Activated CD4-positive, CD25-positive, alpha-beta regulatory T cell treated with anti-CD3 and anti-CD28 coated beads, Interleukin-2, amount 50 U/mL, for 72 hours (primary cell): ENCODE measurements at places on chromosomes 6 and 20.

- DNase-seq: no peak
These were observed 7.8 kb downstream of the PREX1 start for GRCh38 chr20:48819821-48820648.

- DNase-seq: no peak
These were observed 8.8 kb downstream of the C20orf202 start for GRCh38 chr20:1212023-1212422.

DNA sequence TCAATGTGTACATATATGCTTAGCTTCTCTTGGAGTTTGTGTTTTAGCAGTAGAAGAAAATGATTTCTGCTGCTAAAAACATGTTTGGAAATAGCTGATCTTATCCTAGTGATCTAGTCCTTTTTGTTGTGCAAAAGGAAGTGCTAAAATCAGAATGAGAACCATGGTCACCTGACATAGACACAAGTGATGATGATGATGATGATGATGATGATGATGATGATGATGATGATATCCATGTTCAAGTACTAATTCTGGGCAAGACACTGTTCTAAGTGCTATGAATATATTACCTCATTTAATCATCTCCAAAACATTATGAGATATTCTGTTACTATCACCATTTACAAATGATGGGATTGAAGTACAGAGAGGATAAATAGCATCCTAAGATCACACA lies 79.8 kb downstream of the ANKEF1 start:
- DNase-seq: no peak

GRCh38 chr6:47729457-47729856 lies 31.1 kb downstream of the ADGRF4 start:
- no peak for DNase-seq

GRCh38 chr6:168022488-168023321 lies 25.2 kb downstream of the KIF25 start:
- DNase-seq: no peak

DNA sequence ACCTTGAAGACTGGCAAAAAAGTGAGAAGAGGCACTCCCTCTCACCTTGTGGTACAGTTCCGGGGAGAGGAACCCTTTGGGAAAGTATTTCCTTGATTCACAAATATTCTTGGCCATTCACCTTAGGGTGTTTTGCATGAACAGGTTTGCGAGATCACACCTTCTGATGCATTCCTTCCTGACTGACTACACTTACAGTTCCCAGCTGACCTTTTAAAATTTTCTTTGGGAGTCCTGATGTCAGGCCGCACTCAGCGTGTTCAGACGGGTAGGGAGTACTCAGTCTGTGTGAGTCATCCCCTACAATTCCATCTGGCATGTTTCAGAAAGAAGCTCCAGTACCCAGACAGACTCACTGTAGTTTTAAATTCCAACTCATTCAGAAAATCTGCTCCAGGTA lies 1.7 kb downstream of the ADGRF4 start:
- no peak for DNase-seq

- no peak for DNase-seq
These were observed 1289.1 kb upstream of the ADGRB3 start for GRCh38 chr6:67345946-67346345.

DNA sequence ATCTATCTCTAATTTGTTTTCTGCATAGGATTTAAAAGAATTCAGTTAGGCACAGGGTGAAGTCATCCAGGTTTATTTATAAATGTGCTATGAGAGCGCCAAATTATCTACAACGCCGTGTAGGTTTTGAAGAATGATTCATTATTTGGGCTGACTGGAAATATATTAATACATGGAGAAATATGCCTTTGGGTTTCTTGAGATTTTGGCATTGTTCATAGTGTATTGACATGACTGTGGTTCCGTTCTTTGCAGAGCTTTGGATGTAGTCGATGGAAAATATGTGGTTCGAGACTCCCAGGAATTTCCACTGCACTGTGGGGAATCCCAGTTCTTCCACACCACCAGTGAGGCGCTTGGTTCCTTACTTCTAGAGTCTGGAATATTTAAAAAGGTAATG lies 90.9 kb downstream of the CRYBG1 start:
- DNase-seq: no peak

DNA sequence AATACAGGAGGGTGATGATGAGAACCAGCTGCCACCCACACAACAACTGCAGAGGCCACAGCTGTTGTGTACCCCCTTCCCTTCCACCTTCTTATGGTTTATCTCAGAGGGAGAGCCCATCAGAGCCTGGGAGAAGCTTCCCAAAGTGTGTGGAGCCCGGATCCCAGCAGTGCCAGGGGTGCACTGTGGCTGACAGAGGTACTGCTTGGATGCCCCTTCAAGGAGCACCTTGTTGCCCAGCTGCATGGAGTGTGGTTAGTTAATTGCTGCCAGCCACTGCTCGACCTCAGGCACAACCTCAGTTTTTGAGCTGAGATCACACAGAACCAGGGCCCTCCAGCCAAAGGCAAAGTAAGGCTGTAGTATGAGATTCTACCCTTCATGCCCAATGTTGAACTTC lies 13.0 kb downstream of the PI3 start:
- no peak for DNase-seq

DNA sequence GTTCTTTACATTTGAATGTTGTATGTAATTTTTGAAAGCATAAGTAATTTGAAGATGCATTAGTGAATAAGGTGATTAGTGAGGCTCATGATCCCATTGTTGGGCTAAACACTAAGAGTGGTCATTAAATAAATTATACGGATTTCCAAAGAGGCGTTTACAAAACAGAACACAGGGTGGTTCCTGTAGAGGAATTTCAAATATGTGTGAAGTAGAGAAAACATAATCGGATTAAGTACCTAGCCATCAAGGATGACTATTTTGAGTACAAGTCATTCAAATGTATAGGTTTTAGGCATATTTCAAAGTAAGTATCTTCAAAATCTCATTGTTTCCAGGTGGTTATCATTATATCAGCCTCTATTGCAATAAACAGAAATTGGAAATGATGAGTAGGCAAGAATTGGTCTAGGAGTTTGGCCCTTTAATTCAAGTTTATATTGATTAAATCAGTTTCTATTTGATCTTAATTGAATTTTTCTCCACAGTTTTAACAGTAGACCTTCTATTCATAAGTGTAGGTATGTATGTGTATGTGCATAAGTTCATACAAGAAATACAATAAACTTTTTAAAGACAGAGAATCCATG lies 94.8 kb downstream of the MYLK4 start:
- no peak for DNase-seq

DNA sequence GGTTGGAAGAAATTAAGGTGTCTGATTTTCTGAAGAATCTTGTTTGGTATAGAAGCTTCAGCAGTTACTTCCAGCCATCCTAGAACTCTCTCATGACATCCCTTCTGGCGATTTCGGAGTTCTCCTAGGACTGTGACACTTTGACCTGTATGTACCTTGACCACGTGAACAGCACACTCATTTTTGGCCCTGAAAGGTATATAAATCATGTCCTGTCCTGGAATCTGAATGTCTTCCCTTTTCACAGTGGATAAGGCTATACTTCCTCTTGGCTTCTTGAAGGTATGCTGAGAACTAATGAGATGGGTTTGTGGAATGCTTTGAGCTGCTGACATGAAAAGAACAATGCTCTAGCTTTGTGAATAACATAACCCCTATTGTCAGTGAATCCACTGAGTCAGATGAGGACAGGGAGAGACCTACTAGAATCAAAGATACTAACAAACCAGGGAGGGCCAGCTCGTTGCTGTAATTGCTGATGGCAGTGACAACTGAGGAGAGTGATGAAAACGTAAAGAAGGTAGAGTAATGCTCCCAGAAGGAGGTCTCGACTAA lies 6.0 kb upstream of the ZDHHC14 start:
- DNase-seq: no peak

GRCh38 chr6:49384904-49385303 lies 78.1 kb downstream of the MMUT start:
- DNase-seq: no peak

DNA sequence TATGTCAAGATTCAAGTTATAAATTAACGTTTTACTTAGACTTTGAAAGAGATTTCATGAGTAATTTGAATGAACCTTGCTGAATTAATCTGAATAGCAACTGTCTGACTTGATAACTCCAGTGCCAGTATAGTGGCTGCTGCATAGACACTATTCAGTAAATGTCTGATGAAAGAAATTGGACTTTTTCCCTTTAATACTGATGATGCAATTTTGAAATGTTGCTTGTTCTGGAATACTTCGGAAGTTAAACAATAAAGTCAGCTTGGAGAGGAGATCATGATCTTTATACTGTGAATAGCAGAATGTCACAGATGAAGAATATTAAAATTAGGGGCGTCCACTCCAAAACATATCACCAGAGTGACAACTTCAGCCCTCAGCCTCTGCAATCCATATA lies 3.6 kb upstream of the PGBD1 start:
- no peak for DNase-seq

DNA sequence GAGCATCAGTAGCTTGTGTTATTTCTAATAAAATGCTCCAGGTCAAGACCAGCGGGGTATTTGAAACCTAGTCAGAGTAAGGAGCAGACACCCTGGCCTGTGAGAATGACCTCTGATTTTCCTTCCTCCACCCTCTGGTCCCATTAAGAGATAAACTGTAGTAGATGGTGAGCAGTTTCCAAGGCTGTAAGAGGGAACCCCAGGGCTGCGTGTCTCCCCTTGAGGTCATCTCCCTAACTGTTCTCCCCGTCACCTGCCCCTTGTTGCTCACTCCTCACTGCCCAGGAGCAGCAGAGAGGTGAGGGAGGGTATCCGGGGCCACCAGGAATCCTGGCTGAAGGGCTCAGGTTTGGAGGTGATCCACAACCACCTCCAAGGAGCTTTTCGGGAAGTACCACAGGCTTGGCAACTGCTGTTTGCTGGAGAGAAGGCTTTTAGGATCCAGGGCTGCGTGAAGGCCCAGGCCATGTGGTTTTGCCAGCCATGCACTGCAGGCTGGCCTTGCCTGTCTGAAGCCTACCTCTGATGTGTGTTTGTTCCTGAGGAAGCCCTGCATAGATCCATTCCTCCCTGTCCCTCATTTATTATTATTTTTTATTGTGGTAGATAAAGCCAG lies 62.5 kb downstream of the RREB1 start:
- DNase-seq: no peak

GRCh38 chr20:45611054-45611453 lies 18.5 kb upstream of the WFDC10A start:
- DNase-seq: no peak

DNA sequence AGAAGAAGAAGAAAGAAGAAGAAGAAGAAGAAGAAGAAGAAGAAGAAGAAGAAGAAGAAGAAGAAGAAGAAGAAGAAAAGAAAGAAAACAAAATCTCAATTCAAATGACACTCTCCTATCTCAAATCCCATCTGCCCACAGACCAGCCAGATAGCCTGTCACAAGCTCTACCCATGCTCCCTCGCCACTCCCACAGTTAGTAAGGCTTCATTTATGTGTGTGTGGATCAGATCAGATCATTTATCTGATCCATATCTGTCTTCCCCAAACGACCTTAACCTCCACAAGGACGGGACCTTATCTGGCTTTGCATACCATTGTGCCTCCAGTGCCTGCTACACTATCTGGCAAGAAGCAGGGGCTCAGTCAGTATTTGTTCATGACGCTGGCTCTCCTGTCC lies 81.9 kb upstream of the RREB1 start:
- no peak for DNase-seq

- DNase-seq: no peak
These were observed 269.8 kb downstream of the HACE1 start for GRCh38 chr6:104589940-104590339.

DNA sequence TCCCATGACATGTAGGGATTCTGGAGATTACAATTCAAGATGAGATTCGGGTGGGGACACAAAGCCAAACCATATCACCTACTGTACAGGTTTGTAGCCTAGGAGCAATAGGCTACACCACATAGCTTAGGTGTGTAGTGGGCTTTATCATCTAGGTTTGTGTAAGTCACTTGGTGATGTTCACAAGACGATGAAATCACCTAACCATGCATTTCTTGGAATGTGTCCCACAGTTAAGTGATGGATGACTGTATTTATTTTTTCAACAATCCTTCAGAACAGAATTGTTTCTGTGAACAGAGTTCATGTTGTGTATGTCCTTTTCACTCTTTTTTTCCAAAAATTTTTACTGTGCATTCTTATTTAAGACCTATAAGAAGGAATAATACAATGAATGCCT lies 76.1 kb downstream of the DTD1 start:
- DNase-seq: no peak

- no peak for DNase-seq
These were observed 144.8 kb upstream of the CEP162 start for GRCh38 chr6:84372290-84372689.

DNA sequence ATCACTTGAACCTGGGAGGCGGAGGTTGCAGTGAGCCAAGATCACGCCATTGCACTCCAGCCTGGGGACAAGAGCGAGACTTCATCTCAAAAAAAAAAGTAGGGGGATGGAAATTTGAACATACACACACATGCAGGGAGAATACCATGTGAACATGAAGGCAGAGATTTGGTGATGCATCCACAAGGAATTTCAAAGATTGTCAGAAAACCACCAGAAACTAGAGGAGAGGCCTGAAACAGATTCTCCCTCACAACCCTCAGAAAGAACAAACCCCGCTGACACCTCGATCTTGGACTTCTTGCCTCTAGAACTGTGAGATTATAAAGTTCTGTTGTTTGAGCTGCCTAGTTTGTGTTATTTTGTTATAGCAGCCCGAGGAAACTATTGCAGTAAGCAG lies 125.5 kb downstream of the GPX5 start:
- no peak for DNase-seq

DNA sequence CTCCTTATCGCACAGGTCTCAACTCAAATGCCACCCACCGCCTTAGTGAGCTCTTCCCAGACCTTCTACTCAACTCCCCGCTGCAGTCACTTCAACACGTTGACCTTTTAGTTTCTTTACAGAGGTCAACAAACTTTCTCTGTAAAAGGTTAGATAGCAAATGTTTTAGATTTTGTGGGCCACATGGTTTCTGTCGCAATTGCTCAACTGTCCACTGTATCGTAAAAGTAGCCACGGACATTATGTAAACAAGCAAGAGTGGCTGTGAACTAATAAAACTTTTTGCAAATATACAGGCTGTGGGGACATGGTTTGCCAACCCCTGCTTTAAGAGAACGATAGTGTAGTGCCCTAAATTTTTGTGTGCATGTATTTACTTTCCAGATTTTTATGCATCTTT lies 247.6 kb upstream of the TSHZ2 start:
- DNase-seq: no peak

DNA sequence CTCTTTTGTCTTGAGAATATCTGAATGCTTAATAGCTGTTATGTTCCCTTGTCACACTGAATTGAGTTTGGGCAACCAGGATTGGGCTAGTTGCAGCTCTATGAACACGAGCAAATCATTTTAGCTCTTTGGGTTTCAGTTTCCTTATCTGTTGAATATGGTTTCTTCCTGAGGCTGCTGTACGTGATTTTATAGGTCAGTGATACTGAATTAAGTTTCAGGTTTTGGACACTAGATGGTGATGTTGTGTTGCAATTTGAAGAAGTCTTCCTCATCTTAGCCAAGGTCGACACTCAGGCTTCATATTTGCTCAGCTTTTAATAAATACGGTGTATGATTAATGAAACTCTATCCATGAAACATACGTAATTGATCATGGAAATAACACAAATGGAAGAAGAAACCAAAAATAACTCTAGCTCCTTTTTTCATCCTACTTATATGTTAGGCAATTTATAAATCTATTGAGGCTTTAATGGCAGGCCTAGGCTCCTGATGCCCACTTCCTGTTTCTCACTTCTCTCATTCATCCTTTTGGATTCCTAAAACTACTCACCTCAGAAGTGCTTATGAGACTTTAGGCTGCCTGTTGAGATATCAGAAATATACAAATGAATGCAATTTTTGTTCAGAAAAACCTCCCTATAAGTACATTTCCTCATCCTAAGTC lies 354.1 kb upstream of the MAP3K7 start:
- no peak for DNase-seq
